ENCODE measurements at places on chromosomes 7 and 10. TPM values are rescaled to one million over a fixed set of nuclear protein-coding genes. Genes with fewer than 3 reads are reported as not detected.

The FAM171A1 gene
- total RNA-seq, result 26.3 TPM

The ARF5 gene
- total RNA-seq, result 172 TPM

The RAB11FIP2 gene
- 26.6 TPM for total RNA-seq

The TMEM273 gene
- total RNA-seq, result not detected

The PIP gene
- not detected for total RNA-seq

The NANOS1 gene
- total RNA-seq, result 5.9 TPM

The PITRM1 gene
- 80.5 TPM for total RNA-seq

The MMRN2 gene
- total RNA-seq, result 0.21 TPM

The CALN1 gene
- total RNA-seq, result not detected

The ITIH5 gene
- total RNA-seq, result 0.51 TPM

The CNTNAP2 gene
- 42.5 TPM for total RNA-seq

The WIPF3 gene
- total RNA-seq, result 1.2 TPM

- no peak for DNase-seq
Observed at GRCh38 chr10:30587522-30588031, 42.0 kb downstream of the LYZL2 start.

GRCh38 chr7:22662036-22662435 is 65.0 kb upstream of the IL6 start:
- no peak for DNase-seq

GRCh38 chr7:50539725-50540124 is 25.5 kb downstream of the DDC start:
- no peak for DNase-seq

- DNase-seq, result no peak
Observed at GRCh38 chr10:27819781-27820531, 74.3 kb upstream of the MKX start.

- no peak for DNase-seq
Observed at GRCh38 chr10:123068087-123068853, 59.5 kb downstream of the ACADSB start.

DNA sequence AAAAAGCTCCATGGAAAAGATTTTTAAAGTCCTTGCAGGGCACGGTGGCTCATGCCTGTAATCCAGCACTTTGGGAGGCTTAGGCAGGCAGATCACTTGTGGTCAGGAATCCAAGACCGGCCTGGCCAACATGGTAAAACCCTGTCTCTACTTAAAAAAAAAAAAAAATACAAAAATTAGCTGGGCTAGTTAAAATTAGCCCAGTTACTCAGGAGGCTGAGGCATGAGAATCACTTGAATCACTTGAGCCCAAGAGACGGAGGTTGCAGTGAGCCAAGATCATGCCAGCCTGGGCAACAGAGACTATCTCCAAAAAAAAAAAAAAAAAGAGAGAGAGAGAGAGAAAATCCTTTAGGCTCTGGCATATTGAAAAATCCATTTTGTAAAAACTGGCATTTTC is 61.9 kb downstream of the CCDC6 start:
- DNase-seq, result no peak

DNA sequence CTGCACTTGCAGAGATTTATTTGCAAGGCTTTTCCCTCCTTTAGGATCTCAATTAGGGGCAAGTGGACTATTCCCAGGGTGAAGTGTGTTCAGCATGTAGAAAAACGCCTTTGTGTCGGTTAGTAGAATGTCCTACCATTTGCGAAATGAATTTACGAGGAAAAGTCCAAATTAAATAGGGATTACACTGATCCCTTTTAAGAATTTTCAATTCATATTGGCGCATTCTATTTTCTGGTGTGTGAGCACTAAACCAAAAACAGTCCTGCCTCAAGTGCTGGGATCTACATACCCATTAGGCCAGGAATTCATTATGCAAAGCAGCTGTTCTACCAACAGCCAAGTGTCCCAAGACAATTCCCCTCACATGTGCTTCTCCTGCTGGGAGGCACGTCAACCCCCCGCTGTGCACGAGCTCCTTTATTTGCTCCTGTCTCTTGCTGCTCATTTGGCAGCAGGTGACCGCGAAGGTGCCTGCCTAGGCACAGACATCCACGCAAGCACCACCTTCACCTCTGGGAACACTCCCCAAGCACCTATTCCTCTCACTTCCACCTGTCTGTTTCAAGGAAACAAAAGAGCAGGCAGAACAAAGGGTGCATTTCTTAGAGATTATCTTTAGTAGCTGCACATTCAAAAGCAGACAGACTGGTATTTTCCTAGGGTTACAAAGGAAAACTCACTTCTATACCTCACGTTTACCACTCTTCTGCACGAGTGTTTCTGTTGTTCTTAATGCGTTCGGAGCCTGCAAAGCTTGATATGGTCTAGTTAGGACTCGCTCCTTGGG is 134.6 kb upstream of the FGFR2 start:
- DNase-seq, result peak; percentile 19

DNA sequence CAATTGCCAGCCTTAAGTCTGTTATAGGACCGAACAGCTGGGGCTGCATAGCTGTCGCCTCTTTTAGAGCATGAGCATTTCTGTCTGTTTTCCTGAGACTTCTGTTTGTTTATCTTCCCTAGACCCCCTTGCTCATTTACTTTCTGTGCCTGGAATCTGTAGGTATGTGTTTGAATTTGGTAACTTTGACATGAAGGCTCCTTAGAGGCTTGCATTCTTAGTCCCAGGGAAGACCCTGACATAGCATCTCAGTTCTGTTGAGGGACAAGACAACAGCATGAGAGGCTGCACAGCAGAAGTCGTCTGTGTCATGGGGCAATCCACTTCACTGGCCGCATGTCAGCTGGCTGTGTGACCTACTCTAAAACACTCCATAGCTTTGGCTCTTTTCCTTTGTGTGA is 58.7 kb downstream of the KLHDC10 start:
- no peak for DNase-seq

- no peak for DNase-seq
Observed at GRCh38 chr7:140263277-140263676, 86.5 kb upstream of the KDM7A start.

- DNase-seq, result no peak
Observed at GRCh38 chr7:50920031-50920635, 137.4 kb upstream of the GRB10 start.

GRCh38 chr10:93220296-93221170 is 146.8 kb downstream of the CYP26A1 start:
- DNase-seq, result no peak

DNA sequence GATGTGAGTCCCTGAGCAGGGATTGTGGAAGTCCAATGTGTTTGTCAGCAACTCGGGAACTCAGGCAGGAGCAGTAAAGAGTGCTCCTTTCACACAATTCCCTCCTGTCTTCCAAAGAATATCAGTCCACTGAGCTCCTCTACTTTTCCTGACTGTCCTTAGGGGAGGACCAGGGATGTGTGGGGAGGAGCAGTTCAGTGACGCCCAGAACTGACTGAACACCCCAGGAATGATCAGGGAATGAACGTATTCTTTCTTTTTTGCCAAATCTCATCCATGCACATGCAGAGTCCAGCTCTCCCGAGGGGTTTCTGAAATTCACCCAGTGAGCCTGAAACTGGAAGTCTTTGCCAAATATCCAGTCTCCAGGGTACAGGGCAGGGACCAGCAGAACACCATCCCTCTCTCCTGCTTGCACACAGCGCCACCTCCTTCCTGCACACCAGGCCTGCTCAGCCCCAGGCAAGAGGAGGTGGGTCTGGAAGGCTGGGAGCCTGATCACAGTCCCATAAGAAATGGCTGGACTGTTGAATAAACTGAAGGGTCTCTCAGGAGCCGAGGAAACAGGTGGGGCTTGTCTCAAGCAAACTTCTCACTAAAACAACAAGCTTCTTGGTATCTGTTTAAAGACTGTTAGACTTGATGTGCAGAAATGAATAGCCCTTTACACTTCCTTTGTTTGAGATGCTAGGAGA is 294.7 kb downstream of the C7orf25 start:
- DNase-seq, result no peak

DNA sequence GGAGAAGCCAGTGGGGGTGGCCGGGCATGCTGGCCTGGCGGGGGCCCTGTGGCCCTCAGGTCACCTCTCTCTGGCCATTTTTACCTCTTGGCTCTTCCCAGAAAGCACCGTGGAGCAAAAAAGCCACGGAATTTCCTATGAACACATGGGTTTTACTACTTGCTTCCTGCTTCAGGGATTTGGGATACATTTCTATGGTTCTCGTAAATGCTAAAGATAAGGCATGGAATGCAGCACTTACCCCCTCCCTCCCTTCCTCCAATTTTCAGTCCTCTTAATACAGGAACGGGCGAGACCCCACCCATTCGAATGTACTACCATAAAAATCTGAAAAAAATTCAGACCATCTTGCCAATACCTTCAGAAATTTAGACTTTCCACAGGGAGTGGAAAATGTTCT is 279.7 kb downstream of the ARHGAP12 start:
- DNase-seq, result no peak

DNA sequence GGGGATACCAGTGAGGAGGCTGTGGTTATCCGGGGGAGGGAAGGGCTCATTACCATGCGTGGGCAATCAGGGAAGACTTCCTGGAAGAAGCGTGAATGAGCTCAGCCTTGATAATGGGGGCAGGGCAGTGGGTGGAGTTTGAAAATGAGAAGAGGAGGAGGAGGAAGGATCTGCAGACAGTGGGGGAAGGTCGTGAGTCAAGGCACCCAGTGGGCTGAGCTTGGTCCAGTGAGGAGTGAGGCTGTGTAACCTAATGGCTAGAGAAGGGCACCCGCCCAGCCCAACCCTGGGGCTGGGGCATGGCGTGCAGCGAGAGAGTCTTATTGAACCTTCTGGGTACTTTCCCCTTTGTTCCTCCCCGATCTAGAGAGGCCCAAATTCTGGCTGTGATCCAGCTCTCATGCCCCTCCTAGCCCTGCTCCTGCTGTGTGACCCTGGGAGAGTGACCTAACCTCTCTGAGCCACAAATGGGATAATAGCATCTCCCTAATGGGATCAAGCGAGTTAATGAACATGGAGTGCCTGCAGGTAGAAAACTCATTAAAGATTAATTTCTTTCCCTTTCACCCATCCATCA is 31.5 kb downstream of the CLIP2 start:
- no peak for DNase-seq

- no peak for DNase-seq
Observed at GRCh38 chr7:43535810-43536585, 46.9 kb upstream of the STK17A start.

DNA sequence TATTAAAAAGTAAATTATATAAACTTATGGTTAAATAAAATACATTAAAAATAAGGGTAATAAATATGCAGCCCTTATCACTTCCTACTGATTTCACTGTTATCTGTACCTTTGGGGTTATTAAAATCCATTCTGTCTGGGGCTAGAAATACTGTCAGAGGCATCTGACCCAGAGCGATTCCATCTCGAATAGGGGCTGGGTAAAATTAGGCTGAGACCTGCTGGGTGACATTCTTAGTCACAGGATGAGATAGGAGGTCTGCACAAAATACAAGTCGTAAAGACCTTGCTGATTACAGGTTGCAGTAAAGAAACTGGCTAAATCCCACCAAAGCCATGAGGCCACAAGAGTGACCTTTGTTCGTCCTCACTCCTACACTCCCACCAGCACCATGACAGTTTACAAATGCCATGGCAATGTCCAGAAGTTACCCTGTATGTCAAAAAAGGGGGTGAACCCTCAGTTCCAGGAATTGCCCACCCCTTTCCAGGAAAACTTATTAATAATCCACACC is 77.6 kb downstream of the COBL start:
- peak; percentile 52 for DNase-seq

- no peak for DNase-seq
Observed at GRCh38 chr10:83190614-83191013, 948.7 kb upstream of the GHITM start.

GRCh38 chr7:30660331-30661255 is 21.7 kb downstream of the CRHR2 start:
- no peak for DNase-seq

- DNase-seq, result peak; percentile 24
Observed at GRCh38 chr7:127635659-127636285, 16.2 kb upstream of the SND1 start.

DNA sequence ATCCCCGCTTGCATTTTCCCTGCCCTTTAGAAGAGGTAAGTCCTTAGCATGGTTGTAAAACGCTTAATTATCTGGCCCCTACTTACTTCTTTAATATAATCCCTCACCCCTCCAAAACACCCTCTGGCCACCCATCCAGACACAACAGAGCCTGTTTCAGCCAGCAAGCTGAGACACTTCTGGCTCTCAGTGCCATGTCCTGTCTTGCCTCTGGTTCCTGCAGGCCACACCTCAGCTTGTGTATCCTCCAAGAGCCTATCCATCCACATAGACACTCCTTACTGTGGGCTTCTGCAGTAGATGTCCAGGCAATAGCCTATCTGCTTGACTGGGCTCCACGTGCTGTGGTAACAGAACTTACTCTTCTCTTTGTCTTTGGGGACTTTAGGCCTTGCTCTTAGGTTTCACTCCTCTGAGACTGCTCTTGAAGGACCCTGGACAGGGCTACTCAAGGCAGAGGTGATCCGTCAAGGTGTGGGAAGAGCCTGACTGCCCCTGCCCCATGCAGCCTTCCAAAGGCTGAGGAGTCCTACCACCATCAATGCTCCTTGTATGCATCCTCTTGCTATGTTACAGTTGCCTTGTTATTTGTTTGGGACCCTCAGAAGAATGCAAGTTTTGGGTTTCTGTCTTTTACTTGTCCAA is 149.9 kb downstream of the CHN2 start:
- DNase-seq, result no peak

- no peak for DNase-seq
Observed at GRCh38 chr10:52469970-52470705, 156.1 kb downstream of the DKK1 start.

GRCh38 chr10:104293781-104294321 is 24.9 kb downstream of the GSTO2 start:
- no peak for DNase-seq

- no peak for DNase-seq
Observed at GRCh38 chr10:132308587-132309470, 1.1 kb upstream of the STK32C start.

All from Caco-2 (cell line).